ENCODE measurements at places on chromosomes 16 and 17.

- no peak for DNase-seq
Measured at GRCh38 chr16:86964796-86965241, 352.4 kb downstream of the C16orf95 start.

GRCh38 chr17:16294560-16294959 lies 58.7 kb downstream of the CENPV start:
- DNase-seq = no peak

DNA sequence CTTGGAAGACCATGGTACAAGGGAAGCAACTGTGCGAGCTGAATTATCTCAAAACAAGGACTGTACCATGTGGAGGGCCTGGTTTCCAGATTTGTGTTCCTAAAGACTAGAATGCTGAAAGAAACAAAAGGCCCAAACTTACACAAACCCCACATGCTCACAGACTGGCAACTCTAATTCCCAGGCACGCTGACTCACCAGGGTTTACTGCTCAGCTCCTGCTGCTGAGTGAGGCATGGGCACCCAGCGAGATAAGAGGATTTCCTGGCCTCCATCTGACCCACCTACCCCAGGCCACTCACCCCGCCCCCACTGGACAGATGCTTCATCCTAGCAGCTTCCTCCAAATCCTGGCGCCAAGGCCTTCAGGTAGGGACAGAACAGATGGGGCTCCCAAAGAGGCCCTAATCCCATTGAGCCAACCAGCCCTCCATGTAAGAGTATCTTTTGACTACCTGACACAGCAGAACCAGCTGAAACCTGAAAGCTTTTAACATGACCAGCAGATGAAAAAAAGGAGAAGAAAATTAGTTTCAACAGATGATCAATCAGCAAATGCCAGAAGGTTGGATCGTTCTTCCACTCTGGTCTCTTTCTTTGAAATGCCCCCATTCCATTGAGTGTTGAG lies 33.9 kb downstream of the DCUN1D3 start:
- peak; percentile 64 for DNase-seq

DNA sequence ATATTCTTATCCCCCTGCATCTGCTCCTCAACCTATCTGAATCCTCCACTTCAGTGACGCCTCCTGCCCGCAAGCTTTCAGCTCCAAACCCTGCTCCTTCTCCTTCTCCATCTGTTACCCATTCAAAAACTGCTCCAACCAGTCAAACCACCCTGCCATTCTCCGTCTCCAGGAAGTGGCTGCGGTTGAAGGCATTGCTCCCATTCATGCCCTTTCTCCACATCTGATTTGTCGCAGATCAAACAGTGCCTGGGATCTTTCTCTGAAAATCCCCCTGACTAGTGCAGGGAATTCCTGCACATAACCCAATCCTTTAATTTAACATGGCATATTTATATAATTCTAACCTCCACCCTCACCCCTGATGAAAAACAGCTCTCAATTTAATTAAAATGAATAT lies 56.3 kb downstream of the SLFN5 start:
- DNase-seq = no peak

GRCh38 chr17:9247401-9247938 lies 226.2 kb downstream of the NTN1 start:
- no peak for DNase-seq

GRCh38 chr17:29176558-29177351 lies 3.4 kb downstream of the MYO18A start:
- DNase-seq = peak; percentile 41

DNA sequence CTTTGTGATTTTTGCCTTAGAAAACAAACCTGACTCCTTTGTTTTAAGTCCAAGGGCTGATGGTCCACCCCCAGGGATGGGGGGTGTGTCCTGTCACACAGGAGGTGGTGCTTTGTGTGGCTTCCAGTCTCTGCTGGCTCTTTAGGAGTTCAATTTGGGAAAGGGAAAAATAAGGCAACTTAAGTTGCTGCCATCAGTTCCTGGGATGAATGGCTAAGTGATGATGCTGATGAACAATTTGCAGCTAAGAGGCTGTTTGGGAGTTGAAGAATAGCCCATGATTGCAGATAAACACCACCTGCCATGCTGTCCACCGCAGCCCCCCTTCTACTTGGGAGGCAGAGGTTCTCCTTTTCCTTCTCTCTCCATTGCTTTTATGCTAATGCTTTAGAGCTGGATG lies 40.2 kb downstream of the ARL4D start:
- DNase-seq = no peak

DNA sequence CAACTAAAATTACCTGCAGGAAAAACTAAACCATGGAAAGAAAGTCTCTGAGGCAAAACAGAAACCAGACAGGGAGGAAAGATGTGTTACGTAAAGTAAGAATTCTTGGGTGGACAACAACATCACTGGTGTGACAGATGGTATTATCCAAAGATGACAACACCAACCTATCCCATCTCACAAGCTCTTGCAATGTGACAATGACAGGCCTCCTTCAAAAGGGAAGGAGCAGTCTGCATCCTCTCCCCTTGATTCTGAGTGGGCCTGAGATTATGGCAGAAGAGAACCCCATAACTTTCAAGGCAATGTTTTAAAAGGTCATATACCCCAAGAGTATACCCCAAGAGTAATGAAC lies 17.6 kb upstream of the KDM8 start:
- no peak for DNase-seq

DNA sequence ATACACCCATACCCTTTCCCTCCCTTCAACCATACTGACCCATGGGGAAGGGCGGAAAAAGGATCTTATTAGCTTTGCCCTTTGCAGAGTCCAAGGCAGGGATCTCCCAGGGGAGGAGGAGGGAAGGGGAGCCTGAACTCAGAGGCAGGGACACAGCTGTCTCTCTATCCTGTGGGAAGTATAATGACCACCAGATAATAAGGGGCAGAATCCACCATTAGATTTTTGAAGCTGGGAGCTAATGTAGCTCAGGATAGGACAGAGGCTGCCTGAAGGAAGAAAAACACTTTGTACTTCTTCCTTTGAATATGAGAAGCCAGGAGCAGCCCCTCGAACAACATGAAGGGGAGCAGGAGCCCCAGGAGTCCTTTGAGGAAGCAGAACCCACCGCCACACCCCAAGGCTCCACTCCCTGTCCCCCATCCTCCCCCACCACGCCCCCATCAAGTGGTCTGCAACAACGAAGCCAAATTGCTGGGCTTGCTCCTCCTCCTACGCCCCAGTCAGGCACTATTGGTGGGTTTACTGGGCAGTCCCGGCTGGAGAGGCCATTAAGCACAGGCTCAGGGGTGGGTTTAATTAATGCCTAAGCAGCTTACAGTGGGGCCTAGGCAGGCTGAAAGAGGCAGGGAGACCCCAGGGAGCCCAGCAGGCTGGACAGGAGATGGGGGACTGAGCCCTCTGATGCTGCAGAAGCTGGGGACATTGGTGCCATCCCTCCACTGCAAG lies 5.3 kb downstream of the MPP2 start:
- no peak for DNase-seq

DNA sequence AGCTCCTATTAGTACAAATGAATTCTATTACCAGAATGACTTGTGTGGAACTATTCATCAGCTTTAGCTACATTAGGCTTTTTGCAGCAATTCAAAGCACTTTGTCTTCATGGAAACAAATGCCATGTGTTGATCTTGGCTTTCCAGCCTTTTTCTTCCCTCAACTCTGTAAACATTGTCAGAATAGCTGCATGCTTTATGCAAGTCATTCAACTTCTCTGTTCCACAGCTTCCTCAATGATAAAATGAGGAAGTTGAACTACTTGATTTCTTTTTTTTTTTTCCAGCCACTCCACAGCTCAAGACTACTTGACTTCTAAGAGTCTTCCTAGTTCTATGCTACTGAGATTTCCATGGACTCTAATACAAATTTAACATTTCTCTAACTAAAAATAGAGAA lies 41.1 kb downstream of the KIAA0753 start:
- DNase-seq = peak; percentile 21

DNA sequence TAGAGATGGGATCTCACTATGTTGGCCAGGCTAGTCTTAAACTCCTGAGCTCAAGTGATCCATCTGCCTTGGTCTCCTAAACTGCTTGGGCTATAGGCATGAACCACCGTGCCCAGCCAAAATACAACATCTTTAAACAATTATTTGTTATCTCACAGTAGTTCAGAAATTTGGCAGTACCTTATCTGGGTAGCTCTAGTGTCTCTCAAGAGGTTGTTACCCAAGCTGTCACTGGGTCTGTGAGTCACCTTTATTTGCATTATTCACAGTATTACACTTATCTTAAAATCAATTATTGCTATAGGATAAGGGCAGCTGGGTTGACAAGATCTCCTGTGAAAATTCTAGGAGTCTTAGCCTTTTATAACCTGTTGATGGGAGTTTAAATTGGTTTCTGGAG lies 64.0 kb upstream of the GAS7 start:
- DNase-seq = no peak

GRCh38 chr16:85798901-85799496 lies 345 bp downstream of the EMC8 start:
- DNase-seq = no peak

GRCh38 chr16:50967827-50968612 lies 183.1 kb downstream of the SALL1 start:
- no peak for DNase-seq

- no peak for DNase-seq
Measured at GRCh38 chr17:49051269-49051668, 54.1 kb downstream of the IGF2BP1 start.

GRCh38 chr17:82961366-82962162 lies 117.8 kb upstream of the METRNL start:
- DNase-seq = no peak

GRCh38 chr16:3020247-3020603 lies at the start of gene TNFRSF12A:
TSS of gene TNFRSF12A (plus strand) at chr16:3020368. CDS start at chr16:3020398, 30 bp downstream.
- peak; percentile 76 for DNase-seq

- DNase-seq = no peak
Measured at GRCh38 chr16:88754912-88755744, 29.9 kb downstream of the PIEZO1 start.

DNA sequence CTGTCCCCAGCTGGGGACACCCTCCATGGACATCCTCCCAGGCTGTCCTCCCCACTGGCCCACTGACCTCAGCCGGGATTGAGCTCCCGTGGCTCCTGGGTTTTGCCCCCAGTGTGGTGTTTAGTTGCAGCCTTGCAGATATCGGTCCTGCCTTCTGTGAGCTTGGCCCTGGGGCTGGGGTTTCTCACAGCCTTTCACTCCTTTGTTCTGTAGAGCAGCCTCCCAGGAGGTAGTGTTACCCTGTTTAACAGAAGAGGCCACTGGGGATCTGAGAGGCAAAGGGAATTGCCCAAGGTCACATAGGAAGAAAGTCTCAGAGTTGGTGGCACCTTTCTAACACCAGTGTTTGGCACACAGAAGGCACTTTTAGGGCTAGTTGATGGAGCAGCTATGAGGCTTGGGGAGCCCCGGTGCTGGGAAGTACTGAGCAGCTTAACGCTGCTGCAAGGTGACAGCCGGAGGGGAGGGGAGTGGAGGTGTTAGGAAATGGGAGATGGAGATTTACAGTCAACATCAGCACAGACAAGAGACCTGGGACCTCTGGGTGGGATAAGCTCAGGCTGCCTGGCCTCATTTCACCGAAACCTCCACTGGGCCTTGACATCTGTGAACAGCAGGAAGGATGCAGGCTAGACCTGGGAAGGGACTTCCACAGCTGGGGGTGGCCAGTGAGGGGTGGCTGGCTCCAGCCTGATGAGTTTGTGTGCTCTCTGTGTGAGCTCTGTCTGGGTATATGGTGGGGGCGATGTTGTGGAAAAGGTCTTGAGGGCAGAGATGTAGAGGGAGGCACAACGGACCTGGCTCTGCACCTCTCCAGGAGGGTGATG lies 26.1 kb downstream of the CACNA1G start:
- DNase-seq = no peak

- DNase-seq = peak; percentile 62
Measured at GRCh38 chr16:53865494-53865863, 161.5 kb downstream of the FTO start.

- DNase-seq = no peak
Measured at GRCh38 chr16:87016046-87017035, 300.9 kb downstream of the C16orf95 start.

DNA sequence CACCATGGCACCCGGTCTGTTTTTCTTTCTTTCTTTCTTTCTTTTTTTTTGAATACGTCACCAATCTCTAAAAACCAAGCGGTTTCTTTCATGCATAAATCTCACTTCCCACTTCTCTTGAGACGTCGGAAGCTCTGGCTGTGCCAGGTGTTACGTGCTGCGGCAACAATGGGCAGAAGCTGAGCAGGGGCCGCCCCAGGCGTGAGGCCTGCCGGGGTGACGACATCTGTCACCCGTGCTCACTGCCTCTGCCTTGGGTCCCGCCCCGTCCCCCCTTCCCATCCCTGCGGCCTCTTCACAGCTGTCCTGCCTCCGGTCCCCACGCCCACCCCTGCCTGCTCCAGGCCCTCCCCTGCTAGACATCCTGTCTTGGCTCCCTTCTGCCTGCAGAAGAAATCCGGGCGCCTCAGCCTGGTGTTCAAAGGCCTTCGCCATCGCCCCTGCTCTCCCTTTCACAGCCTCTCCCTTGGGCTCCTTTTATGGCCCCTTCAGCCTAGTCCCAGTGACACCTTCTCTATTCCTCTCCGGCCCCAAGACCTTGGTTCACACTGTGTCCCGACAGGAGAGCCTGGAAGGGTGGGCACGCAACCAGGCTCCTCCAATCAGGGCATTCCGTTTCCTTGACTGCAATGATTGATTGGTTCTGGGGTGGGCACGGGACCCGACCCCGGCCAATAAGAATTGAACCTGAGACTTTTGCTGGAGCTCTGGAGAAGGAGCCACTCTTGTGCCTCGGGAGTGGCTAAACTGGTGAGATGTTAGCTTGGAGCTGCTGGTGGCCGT lies 4.8 kb downstream of the P2RX1 start:
- no peak for DNase-seq

GRCh38 chr17:48244121-48244711 lies 136.7 kb downstream of the SNX11 start:
- DNase-seq = peak; percentile 26

DNA sequence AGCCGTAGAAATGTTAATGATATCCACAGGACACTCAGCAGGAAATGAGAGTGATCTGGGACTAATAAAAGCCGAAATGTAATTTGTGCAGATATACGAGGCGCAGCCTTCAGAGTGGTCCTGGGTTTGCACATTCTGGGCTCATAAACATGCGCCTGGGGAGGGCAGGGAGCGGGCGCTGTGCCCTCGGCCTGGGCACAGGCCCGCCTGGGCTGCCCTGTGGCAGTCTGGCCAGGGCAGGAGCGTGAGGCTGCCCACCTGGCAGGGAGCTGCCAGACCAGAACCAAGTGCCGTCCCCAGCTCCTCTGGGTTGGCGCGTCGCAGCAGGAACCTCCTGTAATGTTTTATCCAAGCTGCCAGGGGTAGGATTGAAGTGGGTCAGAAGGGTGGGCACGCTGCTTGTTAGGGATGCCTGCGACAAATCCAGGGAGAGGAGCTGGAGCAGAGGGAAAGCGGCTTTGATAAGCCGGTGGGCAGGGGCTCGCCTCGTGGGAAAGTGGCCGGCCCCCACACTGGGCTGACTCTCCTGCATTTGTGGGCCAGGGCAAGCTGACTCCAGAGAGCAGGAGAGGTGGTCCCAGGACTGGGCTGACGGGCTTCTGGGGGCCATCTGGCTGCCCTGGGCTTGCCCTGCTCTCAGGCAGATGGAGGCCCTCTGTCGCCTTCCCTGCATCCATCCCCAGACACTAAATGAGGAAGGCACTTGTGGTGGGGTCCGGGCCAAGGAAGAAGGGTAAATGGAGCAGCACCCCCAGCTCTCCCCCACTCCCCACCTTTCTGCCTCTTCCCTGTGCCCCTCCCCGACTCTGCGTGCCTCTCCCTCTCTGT lies 45.9 kb downstream of the SREBF1 start:
- no peak for DNase-seq

- peak; percentile 67 for DNase-seq
Measured at GRCh38 chr17:44826123-44826790, 3.8 kb downstream of the GJC1 start.

GRCh38 chr17:7982666-7983065 lies 19.7 kb upstream of the GUCY2D start:
- no peak for DNase-seq

Measured in Caki2 (cell line).